K562 (cell line): ENCODE measurements at places on chromosomes 7 and 10.

DNA sequence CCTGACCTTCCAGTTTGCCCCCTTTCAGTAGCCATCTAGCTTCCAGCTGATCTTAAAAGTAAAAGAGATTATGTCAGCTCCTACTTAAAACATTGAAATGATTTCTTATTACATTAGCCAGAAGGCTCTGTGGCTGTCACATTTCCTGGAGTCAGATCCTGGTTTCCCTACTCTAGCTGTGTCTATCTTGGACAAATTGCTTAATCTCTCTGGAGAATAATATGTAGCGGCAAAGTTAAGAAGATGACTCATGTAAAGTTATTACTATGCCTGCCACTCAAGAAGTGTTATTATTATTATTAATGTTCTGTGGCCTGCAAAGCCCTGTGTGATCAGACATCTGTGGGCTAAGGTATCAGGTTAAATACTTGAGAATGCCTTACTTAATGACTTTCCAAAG is 107.2 kb downstream of the RUNDC3B start:
- no peak overlapping the region for H3K4me3 ChIP-seq
- no peak overlapping the region for H3K27ac ChIP-seq
- DNase-seq = no peak
- H3K4me1 ChIP-seq = no peaks in the 10 kb centered on the region
- H3K27me3 ChIP-seq = no peaks in the 10 kb centered on the region
- H3K36me3 ChIP-seq = no peaks in the 10 kb centered on the region

GRCh38 chr10:114042895-114043531 is 653 bp upstream of the ADRB1 start:
- no peak for DNase-seq
- no peaks in the 10 kb centered on the region for H3K4me1 ChIP-seq
- H3K27me3 ChIP-seq = peaks cover 4% of the 10 kb centered on the region; the same call in 2 of the 3 replicates
- no peak overlapping the region for H3K27ac ChIP-seq

DNA sequence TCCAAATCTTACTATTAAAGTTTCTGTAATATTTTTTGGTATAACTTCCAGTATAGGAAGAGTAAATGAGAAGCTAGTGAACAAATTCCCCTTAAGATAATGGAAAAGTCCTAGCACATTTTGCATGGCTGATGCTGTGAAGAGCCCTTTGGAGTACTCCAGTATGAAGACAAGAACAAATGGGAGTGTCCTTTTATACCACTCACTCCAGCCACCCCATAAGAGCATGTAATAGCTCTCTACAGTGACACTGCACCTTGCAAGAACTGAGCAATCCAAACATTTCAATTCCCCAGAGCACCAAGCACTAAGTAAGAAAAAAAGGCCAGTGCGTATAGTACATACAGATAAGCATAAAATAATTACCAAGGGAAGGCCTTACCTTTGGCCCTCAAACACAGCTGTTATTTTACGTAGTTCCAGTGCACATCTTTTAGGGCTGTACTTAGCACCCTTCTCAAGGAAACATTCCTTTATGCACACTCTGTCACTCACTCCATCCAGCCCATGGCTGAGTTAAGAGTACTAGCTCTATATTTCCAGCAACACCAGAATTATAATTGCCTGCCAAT is 135.4 kb downstream of the ST7 start:
- peaks cover 11% of the 10 kb centered on the region for H3K4me1 ChIP-seq
- H3K27me3 ChIP-seq = no peaks in the 10 kb centered on the region
- no peak overlapping the region for H3K4me3 ChIP-seq
- H3K36me3 ChIP-seq = peaks cover 18% of the 10 kb centered on the region; the same call in 2 of the 3 replicates

GRCh38 chr10:128516180-128516579 is 390.0 kb upstream of the MKI67 start:
- no peak for DNase-seq

DNA sequence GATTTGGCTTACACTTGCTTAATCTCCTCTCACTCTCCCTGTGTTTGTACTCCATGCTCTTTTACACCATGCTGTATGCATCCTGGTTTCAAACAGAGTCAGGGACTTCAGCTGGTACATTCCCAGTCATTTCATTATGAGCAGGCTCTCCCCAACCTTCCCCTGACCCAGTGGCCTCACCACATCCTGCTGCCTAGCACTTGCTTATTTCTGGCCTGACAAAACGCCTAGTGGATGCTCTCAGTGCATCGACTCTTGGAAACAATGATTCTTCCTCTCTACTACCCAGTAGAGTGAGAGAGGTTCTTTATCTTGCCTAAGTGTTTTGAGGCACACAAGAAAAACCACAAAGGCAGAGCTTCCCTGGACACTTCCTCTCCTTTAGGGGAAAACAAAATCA is 63.4 kb downstream of the CAV1 start:
- H3K4me1 ChIP-seq = peaks cover 9% of the 10 kb centered on the region
- H3K27ac ChIP-seq = no peak overlapping the region
- H3K36me3 ChIP-seq = no peaks in the 10 kb centered on the region
- H3K27me3 ChIP-seq = peaks cover 7% of the 10 kb centered on the region; the same call in 1 of the 3 replicates
